Endothelial cell of umbilical vein (primary cell): ENCODE measurements at places on chromosomes 4 and X. TPM values are rescaled to one million over a fixed set of nuclear protein-coding genes. Genes with fewer than 3 reads are reported as not detected.

- no peak for DNase-seq
Observed at GRCh38 chr4:163269869-163270268, 62.5 kb downstream of the NPY1R start.

DNA sequence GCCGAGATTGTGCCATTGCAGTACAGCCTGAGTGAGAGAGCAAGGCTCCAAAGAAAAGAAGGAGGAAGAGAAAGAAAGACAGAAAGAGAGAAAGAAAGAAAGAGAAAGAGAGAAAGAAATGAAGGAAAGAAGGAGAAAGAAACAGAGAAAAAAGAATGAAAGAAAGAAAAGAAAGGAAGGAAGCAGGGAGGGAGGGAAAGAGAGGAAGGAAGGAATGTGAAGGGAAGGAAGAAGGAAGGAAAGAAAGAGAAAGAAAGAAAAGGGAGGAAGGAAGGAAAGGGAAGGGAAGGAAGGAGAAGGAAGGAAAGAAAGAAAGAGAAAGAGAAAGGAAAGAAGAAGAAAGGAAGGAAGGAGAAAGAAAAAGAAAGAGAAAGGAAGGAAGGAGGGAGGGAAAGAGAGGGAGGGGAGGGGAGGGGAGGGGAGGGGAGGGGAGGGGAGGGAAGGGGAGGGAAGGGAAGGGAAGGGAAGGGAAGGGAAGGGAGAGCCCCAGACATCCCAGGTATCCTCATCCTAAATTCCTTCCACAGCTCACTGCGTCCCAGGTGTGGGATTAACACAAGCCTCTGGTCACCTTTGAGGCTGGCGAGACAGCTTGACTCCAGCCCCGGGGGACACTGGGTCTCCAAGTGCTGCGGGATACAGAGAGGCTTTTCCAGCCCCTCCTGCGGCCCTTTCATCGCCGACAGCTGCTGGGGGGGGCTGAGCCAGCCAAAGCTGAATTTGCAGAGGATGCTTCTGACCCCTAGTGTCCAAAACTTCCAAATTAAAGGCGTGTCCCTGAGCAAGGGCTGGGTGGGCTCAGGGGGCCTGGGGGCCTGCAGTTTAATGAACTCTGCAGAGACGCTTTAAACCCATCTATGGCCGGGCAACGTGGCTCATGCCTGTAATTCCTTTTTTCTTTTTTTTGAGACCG, 24.2 kb upstream of the CSF2RA start:
- DNase-seq = no peak

DNA sequence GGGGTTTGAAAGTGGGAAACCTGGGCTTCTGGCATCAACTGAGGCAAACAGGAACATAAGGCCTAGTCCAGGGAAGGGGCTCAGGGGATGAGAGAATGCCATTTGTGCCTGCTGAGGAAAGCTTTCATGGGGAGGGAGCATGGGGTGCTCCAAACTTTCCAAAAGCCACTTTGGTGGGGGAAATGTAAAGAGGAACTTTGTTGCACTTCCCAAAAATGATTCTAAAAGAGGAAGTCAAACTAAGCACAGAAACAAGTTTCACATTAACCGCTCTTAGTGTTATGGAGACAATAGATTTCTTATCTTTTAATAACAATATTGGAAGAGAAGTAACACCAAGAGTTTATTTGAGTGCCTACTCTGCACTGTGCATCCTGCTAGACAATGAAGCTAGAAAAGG, 32.3 kb downstream of the GAB3 start:
- no peak for DNase-seq

- DNase-seq = no peak
Observed at GRCh38 chr4:141807103-141807891, 170.9 kb downstream of the IL15 start.

DNA sequence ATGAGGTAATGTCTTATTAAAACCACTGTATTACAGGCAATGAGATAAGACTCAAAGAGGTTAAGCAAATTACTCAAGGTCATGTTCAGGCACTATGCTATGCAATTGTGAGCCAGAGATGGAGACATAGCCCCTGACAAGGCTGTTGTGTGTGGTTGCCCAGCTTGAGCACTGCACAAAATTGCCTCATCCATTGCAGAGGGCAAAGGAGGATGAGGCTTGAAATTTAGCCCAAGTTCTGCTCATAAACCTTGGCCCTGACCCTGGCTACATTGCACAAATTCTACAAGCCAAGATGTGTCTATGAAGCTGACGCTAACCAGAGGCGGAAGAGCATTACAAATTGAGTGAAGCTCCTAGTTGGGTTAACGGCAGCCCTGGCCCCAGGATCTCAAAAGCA, 65.6 kb upstream of the PGM2 start:
- no peak for DNase-seq

DNA sequence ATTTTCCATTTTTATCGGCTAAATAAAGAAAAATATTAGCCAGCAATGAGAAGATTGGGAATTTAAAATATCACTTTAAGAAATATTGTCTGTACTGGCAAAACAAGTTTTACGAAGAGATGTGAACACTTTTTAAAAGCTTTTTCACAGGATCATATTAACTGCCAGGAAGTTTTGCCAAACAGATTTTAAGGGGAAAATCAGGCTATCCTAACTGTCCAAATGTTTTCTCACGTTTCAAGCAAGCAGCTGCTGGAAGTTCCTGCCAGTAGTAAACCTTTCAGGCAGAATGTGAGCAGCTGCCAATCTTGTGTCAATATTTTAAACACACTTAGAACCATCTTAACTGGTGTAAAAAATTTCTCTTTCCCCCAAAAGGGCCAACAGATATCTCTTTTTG, 101.1 kb downstream of the ADGRL3 start:
- no peak for DNase-seq

- no peak for DNase-seq
Observed at GRCh38 chr4:20576861-20577260, 123.4 kb upstream of the PACRGL start.

DNA sequence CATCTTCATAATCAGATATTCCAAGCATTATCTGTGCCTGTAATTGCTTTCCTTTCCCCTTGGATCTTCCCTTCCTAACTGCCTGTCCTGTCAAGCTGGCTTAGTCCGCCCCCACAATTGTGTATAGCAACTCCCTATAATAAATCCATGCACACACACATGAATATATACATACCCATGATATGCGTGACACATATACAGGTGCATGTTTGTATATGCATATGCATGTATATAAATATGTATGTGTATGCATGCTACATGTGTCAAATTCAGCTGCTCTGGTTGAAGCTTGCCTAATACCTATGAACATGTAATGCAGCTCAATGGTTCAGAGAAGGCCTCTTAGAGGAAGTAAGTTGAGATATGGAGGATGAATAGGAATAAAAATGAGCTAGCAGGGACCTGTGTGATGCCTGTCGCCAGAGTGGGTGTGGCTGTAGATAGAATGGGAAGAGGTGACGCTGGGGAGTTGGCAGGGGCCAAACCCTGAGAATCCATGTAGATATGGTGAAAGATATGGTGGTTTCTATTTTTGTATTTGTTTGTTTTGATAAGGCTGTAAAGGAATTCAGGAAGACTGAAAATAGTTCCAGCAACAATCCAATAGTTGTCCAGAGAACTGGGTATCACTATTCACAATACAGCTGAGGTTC, 595.0 kb upstream of the BOD1L1 start:
- DNase-seq = no peak

- DNase-seq = peak; percentile 51
Observed at GRCh38 chr4:186726426-186727168, 2.9 kb upstream of the FAT1 start.

PTCHD1 gene
- total RNA-seq = not detected in 2 replicates

DYNLT3 gene
- total RNA-seq = 22.8 and 25.8 TPM in 2 replicates

SYTL4 gene
- total RNA-seq = 18.4 and 25.6 TPM in 2 replicates

TCEAL1 gene
- 14.6 and 18.5 TPM in 2 replicates for total RNA-seq

ATP1B4 gene
- not detected in 2 replicates for total RNA-seq
